GM12878 (cell line): ENCODE measurements at places on chromosomes 7 and 10. TPM values are rescaled to one million over a fixed set of nuclear protein-coding genes. Genes with fewer than 3 reads are reported as not detected.

- DNase-seq: no peak
Observed at GRCh38 chr10:92076722-92077121, 153.2 kb downstream of the BTAF1 start.

DNA sequence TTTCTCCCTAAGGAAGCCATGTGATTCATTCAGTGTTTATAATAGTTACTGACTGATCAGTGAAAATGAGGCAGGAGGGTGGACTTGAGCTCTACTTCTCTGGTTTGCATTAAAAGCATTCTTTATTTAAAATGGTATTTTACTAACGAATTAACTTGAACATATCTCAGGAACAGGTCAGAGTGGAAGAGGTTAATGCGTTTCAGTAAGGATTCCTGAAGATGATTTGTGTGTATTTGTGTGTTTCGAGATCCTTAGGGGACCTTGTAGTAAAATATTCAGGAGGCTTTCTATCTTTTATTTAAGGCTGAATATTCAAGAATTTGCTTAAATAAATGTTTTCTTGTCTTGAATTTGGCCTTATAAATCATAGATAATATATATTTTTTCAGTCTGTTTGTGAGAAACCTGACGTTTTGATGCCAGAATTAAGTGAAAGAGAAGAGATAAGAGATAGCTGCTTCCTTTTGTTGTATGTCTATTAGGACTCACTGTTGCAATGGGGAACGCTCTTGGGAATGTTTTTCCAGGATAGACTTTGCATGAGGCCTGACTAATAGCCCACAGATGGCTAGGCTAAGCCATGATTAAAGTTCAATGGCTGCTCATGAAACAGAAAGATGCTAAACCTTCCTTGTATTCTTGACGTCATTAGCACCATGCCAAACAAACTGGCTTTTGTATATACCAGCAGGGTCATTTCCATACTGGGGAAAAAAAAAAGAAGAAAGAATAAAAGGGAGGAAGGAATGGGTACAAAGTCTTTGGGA is 93.8 kb upstream of the MTPN start:
- DNase-seq: no peak

GRCh38 chr7:47571331-47572093 is 10.4 kb downstream of the TNS3 start:
- DNase-seq: no peak

DNA sequence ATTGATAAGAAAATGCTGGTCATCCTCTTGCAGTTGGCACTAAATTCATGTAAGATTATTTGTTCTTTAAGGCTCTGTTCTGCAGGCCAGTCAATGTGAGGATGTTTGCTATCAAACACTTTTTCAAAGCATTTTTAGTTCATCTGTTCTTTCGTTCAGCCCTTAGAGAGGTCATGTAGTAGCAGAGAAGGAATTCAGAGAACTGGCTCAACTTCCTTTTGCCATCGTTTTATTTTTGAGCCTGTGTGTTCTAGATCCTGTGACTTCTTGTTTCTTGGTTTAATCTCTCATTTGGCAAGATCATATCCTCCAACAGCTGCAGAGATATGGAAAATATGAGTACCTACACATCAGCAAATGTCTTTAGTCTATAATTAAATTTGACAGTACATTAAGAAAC is 184.3 kb downstream of the NRP1 start:
- no peak for DNase-seq

DNA sequence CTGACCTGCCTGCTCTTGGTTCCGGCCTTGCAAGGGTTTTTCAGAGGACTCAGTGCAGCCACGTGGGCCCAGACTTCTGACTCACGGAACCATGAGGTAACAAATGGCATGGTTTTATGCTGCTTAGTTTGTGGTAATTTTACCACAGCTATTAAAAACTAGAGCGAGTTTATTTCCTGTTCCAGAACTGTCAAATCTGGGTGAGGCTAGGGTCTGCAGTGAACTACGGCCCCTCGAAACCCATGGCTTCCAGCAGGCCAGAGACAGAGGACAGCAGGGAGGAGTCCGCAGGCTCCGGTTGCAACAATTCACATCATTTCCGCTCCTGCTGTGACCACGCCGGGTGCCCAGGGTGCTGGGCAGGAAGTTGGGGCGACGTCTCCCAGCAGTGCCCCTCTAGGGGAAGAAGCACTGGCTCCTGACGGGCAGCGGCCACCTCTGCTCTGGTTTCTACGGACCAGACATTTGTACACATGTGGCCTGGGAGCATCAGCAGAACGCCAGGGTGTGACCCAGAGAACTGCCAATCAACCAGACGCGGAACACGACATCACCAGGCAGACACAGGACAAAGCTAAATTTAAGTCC is 74.8 kb downstream of the ADARB2 start:
- no peak for DNase-seq

- DNase-seq: no peak
Observed at GRCh38 chr10:102629661-102630614, 14.3 kb upstream of the TRIM8 start.

GRCh38 chr10:22625516-22626290 is 88.7 kb downstream of the PIP4K2A start:
- DNase-seq: no peak

DNA sequence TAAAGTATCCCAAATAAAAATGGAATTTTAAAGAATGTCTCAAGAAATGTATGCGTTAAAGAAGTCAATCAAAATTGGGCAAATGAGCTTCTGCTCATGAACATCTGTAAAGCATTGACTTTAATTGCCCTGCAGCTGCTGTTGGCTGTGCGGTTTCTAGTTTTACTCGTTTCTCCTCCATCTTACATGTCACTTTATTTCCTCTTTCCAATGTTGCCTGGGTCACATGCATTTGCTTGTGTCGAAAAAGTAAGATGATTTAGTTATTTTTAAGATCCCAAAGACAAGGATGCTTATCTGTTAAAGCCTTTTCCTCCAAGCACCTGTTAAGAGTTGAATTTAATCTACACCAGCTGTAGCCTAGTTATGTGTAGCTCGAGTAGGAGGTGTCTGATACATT is 310.4 kb downstream of the EXOC4 start:
- no peak for DNase-seq

DNA sequence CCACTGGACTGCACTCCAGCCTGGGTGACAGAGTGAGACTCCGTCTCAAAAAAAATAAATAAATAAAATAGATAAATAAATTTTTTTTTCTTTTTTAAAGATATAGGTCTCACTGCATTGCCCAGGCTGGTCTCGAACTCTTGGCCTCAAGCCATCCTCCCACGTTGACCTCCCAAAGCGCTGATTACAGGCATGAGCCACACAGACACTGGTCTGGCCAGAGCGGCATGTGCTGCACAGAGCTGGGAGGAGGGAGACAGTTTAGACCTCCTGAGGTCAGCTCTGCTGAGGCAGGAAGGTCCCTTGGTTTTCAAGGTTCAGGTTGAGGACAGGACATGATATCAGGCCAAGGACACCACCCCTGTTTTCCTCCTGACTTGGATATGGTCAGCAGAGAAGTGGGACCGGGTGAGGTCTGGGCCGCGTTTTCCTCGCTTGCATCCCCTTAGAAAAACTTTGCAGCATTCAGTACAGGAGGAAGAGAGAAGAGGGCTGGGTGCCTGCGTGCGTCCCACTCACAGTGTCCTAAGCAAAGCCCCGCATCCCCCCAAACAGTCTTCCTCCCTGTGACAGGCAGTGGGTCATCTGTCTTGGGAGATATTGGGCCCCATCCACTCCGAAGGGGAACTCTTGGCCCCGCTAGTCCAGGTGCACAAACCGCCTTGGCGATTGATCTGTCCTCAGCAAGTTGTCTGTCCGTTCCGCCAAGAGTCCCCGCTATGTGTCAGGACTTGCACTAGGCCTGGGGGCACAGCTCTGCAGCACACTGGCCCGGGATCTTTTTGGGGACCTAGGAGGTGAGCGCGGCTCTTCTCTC is 56.1 kb downstream of the ZNF727 start:
- DNase-seq: no peak

DNA sequence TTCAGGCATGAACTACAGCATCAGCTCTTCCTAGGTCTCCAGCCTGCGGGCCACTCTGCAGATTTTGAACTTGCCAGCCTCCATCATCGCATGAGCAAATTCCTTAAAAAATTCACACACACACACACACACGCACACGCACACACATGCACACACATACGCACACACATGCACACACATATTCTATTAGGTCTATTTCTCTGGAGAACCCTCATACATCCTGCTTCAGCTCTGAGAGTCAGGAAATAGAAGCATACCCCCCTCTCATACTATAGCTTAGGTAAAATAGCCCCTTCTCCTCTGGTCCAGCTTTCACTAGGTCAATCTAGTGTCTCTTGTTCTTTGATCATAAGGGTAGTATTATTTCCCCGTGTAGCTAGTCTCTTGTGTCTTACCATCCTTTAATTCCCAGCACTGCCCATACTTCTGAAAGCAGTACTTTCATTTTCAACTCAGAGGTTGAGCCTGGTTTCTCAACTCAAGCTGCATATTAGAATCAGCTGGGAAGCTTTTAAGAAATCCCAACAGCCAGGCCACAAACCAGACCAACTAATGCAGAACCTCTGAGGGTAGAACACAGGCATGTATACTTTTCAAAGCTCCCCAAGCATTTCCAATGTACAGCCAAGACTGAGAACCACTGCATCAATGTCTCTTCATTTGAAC is 30.9 kb upstream of the ITGB8 start:
- DNase-seq: peak; percentile 83

- DNase-seq: no peak
Observed at GRCh38 chr10:89643431-89643811, 1.6 kb downstream of the PANK1 start.

DNA sequence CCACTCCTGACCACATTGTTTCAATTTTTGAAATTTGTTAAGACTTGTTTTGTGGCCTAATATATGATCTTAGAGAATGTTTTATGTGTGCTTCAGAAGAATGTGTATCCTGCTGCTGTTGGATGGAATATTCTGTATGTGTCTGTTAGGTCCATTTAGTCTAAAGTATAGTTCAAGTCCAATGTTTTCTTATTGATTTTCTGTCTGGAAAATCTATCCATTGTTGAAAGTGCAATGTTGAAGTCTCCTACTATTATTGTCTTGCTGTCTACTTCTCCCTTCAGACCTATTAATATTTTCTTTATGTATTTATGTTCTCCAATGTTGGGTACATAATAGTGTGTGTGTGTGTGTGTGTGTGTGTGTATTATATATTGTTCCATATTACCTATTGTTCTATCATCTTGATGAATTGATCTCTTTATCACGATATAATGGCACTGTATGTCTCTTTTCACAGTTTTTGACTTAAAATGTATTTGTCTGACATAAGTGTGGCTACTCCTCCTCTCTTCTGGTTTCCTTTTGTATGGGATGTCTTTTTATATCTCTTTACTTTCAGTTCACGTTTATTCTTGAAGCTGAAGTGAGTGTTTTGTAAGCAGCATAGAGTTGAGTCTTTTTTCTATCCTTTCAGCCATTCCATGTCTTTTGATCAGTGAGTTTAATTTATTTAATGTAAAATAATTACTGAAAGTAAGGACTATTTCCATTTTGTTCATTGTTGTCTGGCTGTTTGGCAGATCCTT is 61.3 kb downstream of the AKR1D1 start:
- peak; percentile 23 for DNase-seq

DNA sequence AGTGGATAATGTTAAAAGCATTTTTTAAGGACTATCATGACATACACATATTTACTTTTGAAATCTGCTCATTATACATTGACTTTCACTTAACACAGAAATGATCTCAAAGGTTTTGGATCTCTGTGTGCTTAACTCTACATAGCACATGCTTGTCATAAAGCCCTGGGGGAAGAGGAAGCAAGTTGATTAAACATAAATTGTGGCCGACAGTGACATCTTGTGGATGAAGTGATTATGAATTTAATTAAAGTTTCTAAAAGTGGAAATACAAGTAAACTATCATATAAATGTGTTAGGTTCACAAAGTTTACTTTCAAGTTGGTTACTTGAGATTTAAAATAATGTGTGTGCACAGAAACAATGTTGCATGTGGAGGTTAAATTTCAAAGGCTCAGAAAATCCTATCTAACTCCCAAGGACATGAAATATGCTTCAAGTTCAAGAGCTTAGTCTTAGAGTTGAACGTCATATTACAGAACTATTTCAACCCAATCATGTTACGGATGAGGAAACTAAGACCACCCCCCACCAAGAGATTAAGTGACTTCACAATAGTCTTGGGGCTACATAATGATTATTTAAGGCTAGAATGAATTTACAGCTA is 1247.8 kb downstream of the GATA3 start:
- no peak for DNase-seq

- no peak for DNase-seq
Observed at GRCh38 chr10:395665-396064, 260.4 kb downstream of the ZMYND11 start.

DNA sequence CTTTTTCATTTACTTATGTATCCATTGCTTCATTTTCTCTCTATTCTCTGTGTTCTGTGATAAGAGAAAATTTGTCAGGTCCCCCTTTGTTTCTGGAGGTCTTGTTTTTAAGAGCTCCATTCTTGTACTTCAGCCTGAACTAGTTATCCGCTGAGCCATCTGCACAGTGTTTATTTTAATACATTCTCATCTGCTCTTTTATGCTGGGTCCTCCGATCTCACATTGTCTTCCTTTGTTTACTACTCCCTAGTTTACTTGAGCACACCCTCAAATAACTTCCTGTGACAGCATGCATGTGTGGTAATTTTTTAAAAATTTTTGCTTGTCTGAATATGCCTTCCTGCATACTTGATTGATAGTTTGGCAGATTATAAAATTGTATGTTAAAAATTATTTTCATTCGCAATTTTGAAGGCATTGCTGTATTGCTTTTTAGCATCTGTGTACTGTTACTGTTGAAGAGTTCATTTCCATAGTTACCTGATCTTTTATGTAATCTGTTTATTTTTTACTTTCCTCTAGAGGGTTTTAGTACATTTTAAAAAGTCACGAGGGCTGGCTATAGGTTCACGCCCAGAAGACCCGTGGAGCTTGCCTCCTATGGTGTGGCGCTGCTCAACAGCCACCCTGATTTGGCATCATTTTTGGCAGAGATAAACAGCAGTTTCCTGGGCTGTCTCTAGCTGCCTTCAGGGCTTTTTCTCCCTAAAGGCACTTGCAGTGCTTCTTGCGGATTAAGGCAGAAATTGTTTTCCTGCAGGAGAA is 31.9 kb downstream of the RSBN1L start:
- DNase-seq: no peak

- DNase-seq: no peak
Observed at GRCh38 chr7:98281757-98282606, 496 bp downstream of the BRI3 start.

DNA sequence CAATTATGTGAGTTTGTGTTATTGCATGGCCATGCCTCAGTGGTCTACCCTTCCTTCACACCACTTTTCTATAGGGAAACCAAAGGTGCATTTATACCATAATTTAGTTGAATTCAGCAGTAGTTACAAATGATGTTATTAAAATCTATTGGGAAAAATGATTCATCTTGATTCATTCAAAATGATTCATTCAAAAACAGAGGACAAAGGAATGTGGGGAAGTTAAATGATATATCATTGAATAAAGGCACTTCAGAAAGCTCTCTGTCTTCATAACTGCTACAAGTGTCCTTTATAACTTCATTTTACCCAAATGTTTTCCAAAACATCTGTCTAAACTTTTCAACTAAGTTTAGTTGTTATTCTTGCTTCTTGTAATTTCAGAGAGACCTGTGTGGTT is 722.9 kb downstream of the GRM8 start:
- DNase-seq: no peak

The LRIT2 gene
- polyA plus RNA-seq: not detected in 2 replicates

The SUN3 gene
- not detected in 2 replicates for polyA plus RNA-seq

The GHRHR gene
- not detected in 2 replicates for polyA plus RNA-seq

The UNC5B gene
- 0.01 and 0.03 TPM in 2 replicates for polyA plus RNA-seq

The TOMM7 gene
- polyA plus RNA-seq: 475 and 492 TPM in 2 replicates

The ASB10 gene
- not detected in 2 replicates for polyA plus RNA-seq

The PHKG1 gene
- 0.15 and 1.3 TPM in 2 replicates for polyA plus RNA-seq

The INHBA gene
- not detected in 2 replicates for polyA plus RNA-seq
